ENCODE measurements at places on chromosomes 13 and 19.

- no peak for DNase-seq
Measured at GRCh38 chr13:50894504-50894903, 15.1 kb upstream of the RNASEH2B start.

- DNase-seq, result no peak
Measured at GRCh38 chr19:43675269-43675879, 5.4 kb upstream of the PLAUR start.

DNA sequence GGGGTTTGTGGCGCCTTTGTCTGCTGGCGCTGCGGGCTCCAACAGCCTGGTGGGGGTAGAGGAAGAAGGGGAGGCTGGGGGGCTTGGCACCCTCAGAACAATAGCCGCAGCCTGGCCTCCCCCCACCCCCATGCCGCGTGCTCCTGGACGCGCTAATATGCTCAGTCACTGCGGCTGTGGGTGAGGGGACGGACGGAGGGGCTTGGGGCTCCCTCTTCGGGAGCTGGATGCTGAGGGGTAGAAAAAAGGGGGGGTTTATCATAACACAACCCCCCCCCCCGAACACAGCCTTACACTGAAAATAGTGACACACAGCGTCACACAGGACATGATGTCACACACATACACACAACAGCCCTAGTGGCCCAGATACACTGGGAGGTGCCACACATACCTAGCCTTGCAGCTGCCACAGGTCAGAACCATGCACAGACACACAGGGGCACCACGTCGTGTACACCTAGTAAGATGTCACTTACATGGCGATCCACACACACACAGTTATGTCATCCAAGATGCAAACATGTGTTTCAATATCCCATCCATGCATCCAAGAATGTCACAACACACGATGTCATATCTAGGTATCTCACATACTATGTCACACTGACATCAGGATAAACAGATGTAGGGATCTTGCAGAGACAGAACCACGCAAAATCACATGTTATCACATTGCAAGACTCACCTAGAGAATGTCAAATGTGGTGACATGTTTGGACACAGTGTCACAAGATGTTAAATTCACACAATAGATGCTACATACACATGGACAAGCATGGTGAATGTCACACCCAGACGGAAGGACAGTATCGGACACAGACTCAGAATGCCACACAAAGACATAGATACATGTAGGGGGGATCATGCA lies 806 bp downstream of the MAST1 start:
- DNase-seq, result peak; percentile 56

GRCh38 chr19:55095260-55096060 lies 19.8 kb downstream of the EPS8L1 start:
- DNase-seq, result no peak

DNA sequence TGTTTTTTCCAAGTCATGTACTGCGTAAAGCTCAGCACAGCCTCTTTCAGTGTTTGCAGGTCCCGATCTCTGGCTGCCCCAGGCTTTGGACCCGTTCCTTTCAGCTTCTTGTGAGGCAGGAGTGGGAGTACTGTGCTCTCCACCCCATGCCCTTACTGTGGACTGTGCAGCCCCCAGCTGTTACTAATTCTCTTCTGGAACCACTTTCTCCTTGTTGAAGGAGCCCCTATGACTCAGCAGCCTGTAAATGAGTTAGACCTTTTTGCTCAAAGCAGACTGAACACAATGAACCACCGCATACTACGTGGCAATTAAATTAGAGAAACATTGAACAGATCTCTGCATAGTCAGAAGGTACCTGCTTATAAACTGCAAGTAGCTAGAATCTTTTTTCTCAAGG lies 39.0 kb downstream of the SERTM1 start:
- DNase-seq, result no peak

GRCh38 chr19:1455336-1456120 lies 5.6 kb downstream of the APC2 start:
- DNase-seq, result peak; percentile 79

DNA sequence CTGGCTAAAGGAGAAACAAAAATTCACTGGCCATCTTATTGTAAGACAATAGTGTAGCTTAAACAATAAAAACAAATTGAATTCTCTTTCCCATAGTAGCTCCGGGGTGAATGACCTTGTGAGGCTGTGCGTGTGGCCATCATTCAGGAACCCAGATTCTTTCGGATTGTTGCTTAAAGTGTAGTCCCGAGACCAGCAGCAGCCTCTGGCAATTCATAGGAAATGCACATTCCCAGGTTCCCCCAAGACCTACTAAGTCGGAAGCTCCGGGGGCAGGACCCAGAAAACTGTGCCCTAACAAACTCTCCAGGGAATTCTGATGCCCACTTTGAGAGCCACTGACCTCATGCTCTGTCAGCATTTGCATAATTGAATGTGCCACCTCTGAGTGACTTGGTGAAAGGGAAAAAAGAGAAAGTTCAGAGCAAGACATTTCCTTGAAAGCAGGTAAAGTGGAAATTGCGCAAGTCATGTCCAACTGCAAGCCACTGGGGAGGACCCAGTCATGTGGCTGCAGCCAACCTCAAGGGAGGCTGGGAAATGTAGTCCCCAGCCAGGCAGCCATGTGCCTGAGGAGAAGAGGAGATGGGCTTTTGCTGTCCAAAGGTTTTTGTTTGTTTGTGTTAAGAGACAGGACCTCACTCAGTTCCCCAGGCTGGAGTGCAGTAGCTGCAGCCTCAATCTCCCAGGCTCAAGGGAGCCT lies 50.7 kb upstream of the PNMA8B start:
- peak; percentile 39 for DNase-seq

- DNase-seq, result peak; percentile 94
Measured at GRCh38 chr19:1260749-1261537, 8.2 kb upstream of the CIRBP start.

DNA sequence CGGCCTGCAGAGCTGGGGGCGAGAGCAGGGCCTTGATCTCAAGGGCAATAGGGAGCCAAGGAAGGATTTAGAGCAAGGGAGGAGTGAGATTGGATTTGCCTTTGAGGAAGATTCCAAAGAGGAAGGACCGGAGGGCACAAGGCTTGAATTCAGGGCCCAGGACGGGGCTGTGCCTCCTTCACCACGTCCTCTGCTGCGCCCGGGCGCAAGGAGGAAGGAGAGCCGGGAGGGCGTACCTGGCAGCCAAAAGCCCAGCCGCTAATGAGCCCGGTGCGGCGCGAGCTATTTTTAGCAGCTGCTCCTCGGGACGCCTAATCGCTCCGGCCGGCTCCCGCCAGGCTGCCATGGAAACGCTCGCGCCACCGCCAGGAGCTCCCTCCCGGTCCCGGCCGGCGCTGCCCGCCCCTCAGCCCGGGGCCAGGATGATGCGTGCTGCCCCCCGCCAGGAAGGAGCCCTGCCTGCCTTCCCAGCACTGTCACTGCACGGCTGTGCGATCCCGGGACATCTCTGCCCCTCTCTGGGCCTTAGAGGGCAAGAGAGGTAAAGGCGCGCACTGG lies 31.3 kb downstream of the TINCR start:
- DNase-seq, result no peak

GRCh38 chr19:46371371-46371901 lies 24.5 kb downstream of the PPP5C start:
- DNase-seq, result no peak

GRCh38 chr13:110162053-110162452 lies 144.9 kb downstream of the COL4A1 start:
- no peak for DNase-seq

All from Jurkat, Clone E6-1 (cell line).